ENCODE measurements at places on chromosomes 1 and 21.

- DNase-seq: no peak
Observed at GRCh38 chr1:68276448-68276847, 44.1 kb upstream of the WLS start.

DNA sequence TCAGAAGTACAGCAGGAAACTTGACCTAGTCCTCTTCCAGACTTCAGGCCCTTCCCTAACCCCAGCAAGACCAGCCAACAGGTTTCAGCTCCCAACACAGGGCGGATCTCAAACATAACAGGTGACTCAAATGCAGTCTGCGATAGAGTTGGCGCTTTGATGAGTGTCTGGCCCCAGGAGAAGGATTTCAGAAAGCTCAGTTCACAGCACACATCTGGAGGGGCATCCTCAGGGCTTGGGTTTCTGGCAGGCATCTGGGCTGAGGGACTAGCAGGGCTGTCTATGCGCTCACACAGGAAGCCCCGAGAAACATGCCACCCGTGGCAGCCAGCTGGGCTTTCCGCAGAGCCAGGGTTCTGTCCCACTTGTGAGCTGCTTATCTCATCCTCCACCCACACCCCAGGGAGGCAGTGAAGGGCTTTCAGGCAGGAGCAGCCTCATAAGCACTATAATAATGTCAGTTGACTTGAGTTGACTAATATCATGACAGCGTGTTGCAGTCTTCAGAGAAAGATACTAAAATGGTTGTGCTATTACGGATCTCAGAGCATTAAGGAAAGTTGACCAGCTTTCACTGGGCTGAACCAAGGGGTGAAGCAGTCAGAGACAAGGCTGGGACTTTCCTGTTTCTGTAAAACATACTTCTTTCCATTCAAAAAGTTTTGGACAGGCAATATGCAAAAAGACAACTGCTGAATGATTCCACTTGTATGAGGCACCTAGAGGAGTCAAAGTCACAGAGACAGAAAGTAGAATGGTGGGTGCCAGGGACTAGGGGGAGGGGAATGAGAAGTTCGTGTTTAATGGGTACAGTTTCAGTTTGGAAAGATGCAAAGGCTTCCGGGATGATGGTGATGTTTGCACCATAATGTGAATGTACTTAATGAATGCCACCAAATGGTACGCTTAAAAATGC is 233.0 kb upstream of the IRF2BP2 start:
- DNase-seq: peak; percentile 92

GRCh38 chr1:32861904-32862695 is 8.6 kb downstream of the FNDC5 start:
- DNase-seq: peak; percentile 60

GRCh38 chr1:103309786-103310185 is 201.5 kb upstream of the COL11A1 start:
- DNase-seq: no peak

DNA sequence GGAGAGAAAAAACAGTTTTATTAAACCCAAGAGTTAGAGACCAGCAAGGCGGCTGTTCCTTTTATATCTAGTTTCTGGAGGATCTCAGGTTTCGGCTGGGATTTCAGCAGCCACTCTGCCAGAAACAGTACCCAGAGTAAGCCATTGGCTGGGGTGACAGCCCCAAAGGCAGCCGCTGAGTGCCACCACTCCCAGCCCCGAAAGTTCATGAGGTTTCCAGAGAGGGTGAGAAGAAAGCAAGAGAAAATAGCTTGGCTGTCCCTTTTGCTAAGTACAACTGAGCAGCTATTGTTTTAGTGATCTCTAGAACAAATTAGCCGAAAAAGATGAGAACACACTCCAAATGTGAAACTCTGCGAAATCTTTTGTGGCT is 1.2 kb downstream of the SH3BGR start:
- no peak for DNase-seq

Data from suppressor macrophage treated with lipopolysaccharide for 4 hours (primary cell).